ENCODE measurements at places on chromosomes 1 and 21.

GRCh38 chr1:85459290-85459689 is 5.7 kb downstream of the DDAH1 start:
- no peak for DNase-seq

DNA sequence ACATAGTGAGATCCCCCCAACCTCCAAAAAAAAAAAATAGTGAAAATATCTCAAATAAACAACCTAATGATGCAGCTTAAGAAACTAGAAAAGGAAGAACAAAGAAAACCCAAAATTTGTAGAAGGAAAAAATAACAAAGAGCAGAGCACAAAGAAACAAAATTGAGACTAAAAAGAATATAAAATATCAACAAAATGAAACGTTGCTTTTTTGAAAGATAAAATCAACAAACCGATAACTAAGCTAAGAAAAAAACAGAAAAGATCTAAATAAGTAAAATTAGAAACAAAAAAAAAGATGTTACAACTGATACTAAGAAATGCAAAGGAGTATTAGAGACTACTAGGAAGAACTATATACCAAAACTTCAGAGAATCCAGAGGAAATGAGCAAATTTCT is 139.3 kb upstream of the PALMD start:
- DNase-seq = no peak

GRCh38 chr1:228108742-228109072 is 392 bp downstream of the MRPL55 start:
- no peak for DNase-seq

- no peak for DNase-seq
Observed at GRCh38 chr1:168360151-168361021, 79.7 kb downstream of the TBX19 start.

GRCh38 chr1:201426479-201427310 is 5.2 kb upstream of the TNNI1 start:
- DNase-seq = peak; percentile 93

DNA sequence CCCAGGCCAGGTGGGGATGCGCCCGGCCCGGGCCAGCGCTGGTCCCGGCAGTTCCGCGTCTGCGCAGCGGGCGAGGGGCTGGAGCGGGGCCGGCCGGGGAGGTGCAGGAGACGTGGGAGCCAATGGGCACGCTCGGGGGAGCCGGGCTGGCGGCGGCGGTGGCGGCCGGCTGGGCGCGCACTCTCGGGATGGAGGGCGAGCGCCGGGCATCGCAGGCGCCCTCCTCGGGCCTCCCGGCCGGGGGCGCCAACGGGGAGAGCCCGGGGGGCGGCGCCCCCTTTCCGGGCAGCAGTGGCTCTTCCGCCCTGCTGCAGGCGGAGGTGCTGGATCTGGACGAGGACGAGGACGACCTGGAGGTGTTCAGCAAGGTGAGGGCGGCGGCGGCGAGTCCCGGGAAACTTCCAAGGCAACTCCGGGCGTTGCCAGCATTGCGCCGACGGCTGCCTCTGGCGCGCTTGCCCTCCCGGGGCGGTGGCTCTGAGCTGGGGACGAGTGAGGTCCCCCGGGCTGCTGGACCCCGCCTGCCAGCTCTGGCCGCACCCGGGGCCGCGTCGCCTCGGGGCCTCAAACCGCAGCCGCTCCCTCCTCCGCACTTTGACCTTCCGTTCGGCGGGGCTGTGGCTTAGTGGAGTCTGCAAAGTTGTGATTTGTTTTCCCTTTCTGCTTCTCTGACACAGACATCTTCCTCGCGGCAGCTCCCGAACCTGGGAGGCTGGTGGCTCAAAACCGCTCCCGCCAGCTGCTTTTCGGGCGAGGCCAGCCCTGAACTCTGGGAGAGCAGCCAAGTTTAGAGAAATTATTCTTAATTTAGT is at the start of gene SNX7:
SNX7 (plus strand) TSS at position 178 of the 812 bp plus-strand sequence; CDS start at position 189, 11 bp downstream.
- DNase-seq = peak; percentile 17

- DNase-seq = no peak
Observed at GRCh38 chr1:177944016-177944949, 25.6 kb downstream of the SEC16B start.

- DNase-seq = no peak
Observed at GRCh38 chr1:230826166-230826875, 42.0 kb downstream of the C1orf198 start.

DNA sequence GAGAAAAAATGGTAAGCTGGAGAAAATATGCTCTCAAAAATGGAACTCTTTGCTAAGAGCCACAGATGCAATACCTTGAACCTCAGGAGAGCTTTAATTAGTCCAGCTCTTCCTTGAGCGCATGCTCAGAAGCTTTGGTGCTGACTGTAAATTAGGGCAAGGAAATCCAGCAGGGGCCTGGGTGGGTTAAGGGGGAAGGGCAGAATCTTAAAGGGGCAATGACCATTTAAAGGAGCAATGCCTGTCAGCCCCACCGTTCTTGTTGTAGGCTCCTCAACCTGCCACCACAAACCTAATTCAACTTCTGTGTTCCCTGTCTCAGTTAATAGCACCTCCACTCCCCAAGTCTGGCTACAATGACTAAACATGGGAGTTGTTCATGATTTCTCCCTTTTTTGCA is 6.8 kb upstream of the SLC22A15 start:
- peak; percentile 73 for DNase-seq

- no peak for DNase-seq
Observed at GRCh38 chr1:34292472-34292871, 115.8 kb downstream of the C1orf94 start.

DNA sequence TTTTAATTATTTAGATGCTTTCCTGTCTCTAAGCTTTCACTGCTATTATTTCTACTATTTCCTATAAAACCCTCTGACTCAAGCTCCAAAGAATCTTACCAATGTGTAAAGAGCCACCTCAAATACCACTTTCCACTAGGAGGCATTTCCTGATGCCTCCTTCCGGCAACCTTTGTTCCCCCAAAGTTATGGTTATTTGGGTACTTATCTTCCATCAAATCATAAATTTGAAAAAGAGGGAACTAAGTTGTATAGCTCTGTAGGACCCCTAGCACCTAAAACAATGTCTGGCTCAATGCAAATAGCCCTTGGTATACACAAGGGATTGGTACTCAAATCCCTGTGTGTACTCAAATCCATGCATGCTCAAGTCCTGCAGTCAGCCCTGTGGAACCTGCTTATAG is 79.6 kb downstream of the NME7 start:
- peak; percentile 6 for DNase-seq

DNA sequence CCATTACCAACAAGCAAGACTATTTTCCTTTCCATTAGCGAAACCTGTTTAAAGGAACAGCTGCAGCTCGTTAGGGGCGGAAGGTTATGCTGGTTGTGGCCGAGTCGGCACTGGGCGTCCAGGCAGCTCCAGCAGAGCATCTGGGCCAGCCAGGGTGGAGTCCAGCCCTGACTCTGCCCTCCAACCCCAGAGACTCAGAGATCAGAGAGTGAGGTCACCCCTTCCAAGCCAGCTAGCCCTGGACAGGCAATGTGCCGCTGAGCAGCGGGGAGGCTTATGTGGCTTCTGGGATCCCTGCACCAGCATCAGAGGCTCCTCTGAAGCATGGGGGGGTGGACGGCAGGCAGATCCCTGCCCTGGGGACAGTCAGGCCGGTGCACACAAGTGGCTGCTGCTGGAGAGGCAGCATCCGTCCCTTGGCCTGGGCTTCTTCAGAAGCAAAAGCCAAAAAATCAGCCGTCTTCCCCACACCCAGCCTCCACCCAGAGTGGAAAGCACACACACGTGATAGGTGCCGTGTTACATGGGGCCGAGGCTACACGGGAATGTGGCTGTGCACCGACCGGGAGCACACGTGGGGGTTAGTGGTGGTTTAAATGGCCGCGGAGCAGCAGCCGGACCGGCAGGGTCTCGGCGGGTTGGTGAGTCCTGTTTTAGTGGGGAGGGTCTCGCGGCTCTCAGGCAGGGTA is 30.1 kb downstream of the SLC66A1 start:
- DNase-seq = no peak

DNA sequence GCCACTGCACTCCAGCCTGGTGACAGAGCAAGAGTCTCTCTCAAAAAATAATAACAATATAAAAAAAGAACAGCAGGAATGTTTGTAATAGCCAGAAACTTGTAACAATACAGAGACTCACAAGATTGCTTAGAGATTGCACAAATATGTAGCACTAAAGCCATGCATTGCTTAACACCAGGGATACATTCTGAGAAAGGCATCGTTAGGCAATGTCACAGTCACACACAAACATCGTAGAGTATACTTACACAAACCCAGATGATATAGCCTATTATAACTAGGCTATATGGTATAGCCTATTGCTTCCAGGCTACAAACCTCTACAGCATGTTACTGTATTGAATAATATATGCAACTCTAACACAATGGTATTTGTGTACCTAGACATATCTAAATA is 45.3 kb downstream of the GPATCH2 start:
- DNase-seq = no peak

DNA sequence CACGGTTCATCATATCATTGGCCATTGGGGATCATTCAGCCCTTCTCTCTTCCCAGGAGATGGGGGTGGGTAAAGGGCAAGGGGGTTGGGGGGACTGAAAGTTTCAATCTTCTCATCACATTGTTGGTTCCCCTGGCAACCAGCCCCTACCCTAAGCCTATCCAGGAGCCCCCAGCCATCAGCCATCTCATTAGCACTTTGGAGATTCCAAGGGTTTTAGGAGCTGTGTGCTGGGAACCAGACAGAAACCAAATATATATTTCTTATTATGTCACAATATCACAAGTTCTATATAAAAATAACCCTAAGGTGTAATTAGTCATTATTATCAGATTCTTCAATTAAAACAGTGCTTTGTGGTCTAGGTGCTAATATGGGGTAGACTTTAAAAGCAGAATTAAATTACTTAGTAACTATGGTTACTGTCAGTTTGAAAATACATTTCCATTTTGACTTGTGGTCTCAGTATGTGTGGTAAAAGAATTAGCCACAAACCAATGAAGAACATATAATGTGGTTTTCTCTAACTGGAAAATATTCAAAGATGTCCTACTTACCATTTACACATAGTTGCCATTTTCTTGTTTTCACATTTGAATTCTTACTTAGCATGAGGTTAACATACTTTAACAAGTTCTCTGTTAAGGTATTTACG is 28.1 kb downstream of the IL23R start:
- DNase-seq = no peak

DNA sequence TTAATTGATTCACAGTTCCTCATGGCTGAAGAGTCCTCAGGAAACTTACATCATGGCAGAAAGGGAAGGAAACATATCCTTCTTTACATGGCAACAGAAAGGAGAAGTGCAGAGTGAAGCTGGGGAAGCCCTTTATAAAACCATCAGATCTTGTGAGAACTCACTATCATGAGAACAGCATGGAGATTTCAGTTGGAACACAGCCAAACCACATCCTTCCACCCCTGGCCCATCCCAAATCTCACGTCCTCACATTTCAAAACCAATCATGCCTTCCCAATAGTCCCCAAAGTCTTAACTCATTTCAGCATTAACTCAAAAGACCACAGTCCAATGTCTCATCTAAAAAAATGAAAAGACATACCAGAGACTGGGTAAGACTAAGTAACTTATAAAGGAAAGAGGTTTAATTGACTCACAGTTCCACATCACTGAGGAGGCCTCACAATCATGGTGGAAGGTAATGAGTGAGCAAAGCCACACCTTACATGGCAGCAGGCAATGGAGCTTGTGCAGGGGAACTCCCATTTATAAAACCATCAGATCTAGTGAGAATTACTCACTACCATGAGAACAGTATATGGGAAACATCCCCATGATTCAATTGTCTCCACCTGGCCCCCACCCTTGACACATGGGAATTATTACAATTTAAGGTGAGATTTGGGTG is 105.2 kb downstream of the MRPL39 start:
- DNase-seq = no peak

GRCh38 chr1:203126151-203126865 is 1.2 kb upstream of the ADORA1 start:
- peak; percentile 78 for DNase-seq

DNA sequence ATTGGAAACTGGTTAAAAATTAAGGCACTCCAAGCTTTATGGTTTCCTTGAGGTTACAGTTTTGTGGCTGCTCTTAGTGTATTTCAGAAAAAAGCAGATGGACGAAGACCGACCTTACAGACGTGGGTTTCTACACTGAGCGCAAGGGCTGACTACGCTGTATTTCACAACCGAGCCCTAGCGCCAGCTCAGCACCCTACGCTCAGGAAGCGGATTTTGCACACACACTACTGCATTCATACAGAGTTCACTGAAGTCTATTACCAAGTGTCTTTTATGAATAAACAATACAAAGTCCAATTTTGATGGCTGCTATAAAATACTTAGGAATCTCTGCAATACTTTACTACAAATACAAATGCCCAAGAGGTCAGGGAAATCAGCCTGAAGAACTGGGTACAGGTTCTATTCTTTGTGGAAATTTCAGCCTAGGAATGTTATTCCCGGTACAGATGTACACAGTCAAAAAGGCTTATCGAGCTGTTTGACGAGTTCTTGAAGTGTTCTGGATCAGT is 23.8 kb downstream of the PTTG1IP start:
- no peak for DNase-seq

DNA sequence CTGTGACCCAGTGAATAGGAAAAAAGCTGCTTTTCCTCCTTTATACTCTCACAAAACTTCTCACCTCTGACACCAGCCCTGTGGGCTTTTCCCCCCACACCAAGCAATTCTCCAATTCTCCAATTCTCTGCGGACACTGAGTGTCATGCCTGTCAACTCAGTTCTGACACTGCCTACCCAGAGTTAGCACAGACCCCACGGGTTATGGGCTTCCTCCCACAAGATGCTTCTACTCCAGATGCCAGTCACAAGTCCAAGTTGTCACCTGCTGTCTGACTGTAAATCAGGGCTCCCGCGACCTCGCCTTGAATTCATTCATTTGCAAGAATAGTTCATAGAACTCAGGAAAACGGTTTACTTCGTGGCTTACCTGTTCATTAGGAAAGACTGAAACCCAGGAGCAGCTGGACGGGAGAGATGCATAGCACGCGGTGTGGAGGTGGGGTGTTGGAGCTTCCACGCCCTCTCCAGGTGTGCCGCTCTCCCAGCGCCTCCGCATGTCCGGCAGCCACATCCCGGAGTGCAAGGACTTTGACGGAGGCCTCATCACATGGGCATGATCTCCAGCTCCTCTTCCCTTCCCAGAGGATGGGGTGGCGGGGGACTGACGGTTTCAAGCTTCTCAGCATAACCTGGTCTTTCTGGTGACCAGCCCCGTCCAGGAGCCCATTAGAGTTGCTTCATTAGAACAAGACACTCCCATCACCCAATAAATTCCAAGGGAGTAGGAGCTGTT is 154.7 kb downstream of the PGBD5 start:
- DNase-seq = no peak

- DNase-seq = peak; percentile 82
Observed at GRCh38 chr1:7300893-7301663, 470.0 kb upstream of the VAMP3 start.

DNA sequence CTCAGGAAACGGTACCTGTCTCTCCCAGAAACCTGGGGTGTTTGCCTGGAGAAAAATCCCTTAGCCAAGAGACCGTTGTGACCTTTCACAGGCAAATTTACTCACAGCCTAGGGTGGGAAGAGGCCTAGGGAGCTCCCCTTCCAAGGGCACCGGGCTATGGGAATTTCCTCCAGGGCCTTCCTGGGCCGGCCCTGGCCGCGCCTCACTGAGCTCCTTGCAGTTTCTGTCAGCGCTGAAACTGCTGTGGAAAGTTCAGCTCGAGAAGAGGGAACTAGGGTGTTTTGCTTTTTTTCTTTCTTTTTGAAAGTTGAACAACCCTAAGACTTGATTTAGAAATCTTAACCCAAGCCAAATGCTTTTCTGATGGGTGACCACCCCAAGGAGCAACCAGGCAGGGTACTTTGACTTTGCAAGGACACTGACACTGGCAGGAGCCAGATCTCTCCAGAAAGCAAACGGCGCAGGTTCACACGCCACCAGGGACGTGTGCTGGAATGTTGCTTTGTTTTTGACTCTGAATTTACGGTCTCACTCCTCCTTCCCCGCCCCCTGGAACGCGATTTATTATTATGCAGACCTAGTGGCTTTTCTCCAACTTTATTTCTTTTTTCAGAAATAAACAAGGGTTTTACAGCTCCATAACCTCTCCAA is 229.6 kb upstream of the JUN start:
- DNase-seq = no peak

Data from cerebellar cortex (tissue), 1 donor.